Progenitor cell of endocrine pancreas (in vitro differentiated cells): ENCODE measurements at places on chromosomes 2 and 18. TPM values are rescaled to one million over a fixed set of nuclear protein-coding genes. Genes with fewer than 3 reads are reported as not detected.
A peak's percentile ranks its signal among the peaks of the same experiment; 100 is the strongest.

- H3K4me3 ChIP-seq: no peak overlapping the region
- no peak overlapping the region for H3K27ac ChIP-seq
- DNase-seq: no peak
- H3K27me3 ChIP-seq: peaks cover 3% of the 10 kb centered on the region
- H3K36me3 ChIP-seq: no peaks in the 10 kb centered on the region
These were observed 114.2 kb downstream of the FHOD3 start for GRCh38 chr18:36411745-36412168.

DNA sequence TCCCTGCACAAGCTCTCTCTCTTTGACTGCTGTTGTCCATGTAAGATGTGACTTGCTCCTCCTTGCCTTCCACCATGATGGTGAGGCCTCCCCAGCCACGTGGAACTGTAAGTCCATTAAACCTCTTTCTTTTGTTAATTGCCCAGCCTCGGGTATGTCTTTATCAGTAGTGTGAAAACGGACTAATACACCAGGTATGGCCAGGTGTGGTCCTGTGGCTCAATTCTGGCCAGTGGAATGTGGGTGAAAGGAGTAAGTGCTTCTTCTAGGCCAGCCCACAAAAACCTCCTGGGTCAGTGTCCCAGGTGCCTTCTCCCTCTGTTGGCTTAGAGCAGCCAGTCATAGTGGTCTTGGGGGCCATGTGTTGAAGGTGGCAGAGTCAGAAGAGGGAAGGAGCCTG is 57.0 kb downstream of the PRKCE start:
- H3K36me3 ChIP-seq: no peaks in the 10 kb centered on the region
- H3K4me1 ChIP-seq: no peaks in the 10 kb centered on the region
- H3K27ac ChIP-seq: no peak overlapping the region
- peaks cover 21% of the 10 kb centered on the region for H3K27me3 ChIP-seq

- no peak for DNase-seq
- H3K4me3 ChIP-seq: no peak overlapping the region
- H3K27ac ChIP-seq: no peak overlapping the region
- peaks cover 19% of the 10 kb centered on the region for H3K27me3 ChIP-seq
These were observed 555.8 kb upstream of the SALL3 start for GRCh38 chr18:78423811-78424210.

DNA sequence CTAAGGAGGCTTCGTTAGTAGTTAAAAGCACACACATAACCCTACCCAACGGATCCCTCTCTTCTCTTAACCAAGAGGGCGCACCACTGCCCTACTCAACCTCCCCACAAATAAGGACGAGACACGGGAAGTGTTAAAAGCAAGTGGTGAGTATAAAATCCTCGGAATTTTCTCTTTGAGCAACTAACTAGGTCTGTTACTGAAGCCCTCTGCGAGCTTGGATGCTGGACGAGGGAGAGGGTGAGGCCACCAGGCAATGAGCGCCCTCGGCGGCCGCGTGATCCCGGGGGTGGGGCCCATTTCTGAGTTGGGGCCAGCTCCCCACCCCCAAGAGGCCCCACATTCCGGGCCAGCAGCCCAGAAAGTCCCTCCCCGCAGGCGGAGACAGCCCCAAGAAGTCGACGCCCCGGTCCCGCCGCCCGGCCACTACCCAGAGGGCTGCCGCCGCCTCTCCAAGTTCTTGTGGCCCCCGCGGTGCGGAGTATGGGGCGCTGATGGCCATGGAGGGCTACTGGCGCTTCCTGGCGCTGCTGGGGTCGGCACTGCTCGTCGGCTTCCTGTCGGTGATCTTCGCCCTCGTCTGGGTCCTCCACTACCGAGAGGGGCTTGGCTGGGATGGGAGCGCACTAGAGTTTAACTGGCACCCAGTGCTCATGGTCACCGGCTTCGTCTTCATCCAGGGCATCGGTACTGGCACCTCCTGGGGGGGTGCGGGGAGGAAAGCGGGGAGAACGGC is at the start of gene CYBRD1:
TSS of gene CYBRD1 (plus strand) at position 423 of the 736 bp plus-strand sequence. CDS start at position 495, 72 bp downstream.
- H3K4me3 ChIP-seq: peak within 1 kb of the TSS; percentile 85
- H3K4me1 ChIP-seq: peaks cover 6% of the 10 kb centered on the region
- no peaks in the 10 kb centered on the region for H3K36me3 ChIP-seq
- DNase-seq: peak; percentile 15

DNA sequence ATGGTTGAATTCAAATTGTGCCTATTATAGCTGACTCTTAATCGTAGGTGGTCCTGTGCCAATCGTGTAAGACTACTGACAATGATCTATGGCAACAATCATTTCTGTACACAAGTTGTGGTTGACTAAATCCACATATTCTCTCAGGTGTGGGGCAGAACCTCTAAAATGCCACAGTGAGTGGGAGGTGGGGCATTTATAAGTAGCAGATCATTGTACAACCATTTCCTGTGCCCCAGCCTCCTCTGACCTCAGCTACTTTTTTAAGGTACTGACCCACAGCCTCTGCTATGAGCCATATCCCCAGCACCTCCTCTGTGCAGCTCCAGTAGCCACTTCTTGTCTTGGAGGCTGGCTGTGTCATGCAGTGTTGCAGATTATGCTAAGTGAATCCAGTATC is 48.6 kb upstream of the RAPH1 start:
- H3K27ac ChIP-seq: no peak overlapping the region
- H3K4me3 ChIP-seq: no peak overlapping the region
- no peaks in the 10 kb centered on the region for H3K36me3 ChIP-seq
- H3K4me1 ChIP-seq: peaks cover 16% of the 10 kb centered on the region
- DNase-seq: no peak

The CERS6 gene
- 32.5 and 34.0 TPM in 2 replicates for total RNA-seq

The TFCP2L1 gene
- 0.78 and 0.86 TPM in 2 replicates for total RNA-seq
